ENCODE measurements at places on chromosomes 4 and X.

DNA sequence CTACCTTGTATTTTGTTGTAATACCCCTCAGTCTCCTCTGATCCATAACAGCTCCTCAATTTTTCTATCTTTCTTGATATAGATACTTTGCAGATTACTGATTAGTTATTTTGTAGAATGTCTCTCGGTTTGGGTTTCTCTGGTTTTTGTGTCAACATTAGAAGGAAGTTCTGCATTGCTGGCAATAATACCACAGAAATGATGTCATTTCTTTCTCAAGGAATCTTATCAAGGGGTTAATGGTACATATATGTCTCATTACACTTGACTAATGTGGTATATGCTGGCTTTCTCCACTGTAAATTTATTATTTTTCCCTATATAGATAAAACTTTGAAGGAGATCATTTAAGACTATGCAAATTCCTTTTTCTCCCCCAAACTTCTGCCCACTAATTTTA is 183.6 kb upstream of the DKK2 start:
- no peak for DNase-seq

GRCh38 chr4:94219402-94219801 is 11.7 kb downstream of the SMARCAD1 start:
- no peak for DNase-seq

DNA sequence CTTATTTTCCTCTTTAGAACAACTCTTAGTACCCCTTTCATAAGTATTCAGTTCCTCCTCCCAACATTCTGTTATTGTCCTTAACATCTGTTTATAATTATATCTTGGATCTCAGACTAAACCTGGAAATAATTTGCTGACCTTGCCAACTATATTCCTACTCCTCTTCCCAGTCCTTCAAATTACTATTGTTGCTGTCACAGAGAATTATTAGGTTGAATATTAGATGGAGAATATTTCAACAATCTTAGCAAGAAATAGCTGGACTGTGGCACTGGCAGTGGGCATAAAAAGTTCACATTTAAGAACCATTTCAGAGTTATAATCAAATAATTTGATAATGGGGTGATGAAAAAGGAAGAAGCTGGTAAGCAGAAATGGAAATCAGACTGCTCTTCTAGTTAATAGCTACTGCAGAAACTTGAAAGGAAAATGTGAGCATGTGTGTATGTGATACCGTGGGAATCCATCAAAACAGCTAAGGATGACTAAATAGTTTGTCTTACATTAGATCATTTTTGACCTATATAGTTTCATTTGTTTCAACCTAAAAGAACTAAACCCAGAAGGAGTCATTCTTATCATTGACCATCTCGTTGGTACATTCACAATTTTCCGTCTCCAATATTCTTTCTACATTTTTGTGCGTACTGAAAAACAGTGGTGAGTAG is 43.3 kb upstream of the PRDM8 start:
- no peak for DNase-seq

DNA sequence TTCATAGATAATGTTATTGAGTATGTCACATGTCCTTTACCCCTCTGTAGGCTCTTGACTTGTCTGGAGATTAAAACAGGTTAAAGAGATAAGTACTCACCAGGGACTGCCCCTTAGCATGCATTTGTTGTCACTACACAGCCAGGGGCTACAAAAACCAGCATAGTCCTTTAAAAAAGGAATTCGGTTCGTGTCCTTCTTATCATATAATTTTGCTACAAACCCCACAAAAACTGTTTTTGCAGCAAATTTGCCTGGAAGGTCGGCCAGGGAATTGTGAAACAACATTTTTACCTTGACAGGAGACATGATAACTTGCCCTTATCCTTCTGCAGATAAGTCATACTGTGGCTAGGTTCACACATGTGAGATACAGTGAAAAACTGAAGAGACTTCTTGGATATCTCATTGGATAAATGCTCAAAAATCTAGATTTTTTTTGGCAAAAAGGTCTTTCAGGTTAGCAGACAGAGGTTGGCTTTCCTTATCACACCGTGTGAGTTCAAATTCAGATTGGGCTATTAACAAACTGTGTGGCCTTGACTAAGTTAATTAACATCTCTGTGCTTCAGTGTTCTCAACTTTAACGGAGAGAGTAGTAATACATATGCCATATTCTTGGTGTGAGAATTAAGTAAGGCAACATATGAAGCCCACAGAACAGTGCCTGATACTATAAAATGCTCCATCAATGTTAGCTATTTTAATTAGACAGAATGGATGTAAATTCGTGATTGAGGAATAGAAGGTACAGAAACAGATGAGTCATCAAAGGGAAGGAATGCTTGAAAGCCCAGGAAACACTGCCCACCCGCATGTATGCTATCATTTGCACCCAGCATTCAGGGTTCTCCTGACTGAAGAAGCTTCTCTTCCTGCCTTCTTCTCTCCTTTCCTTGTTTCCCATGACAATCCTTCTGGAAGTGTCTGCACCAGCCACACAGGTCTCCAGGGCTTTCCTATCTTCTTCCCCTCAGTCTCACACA is 30.0 kb downstream of the FAM9C start:
- DNase-seq: no peak

DNA sequence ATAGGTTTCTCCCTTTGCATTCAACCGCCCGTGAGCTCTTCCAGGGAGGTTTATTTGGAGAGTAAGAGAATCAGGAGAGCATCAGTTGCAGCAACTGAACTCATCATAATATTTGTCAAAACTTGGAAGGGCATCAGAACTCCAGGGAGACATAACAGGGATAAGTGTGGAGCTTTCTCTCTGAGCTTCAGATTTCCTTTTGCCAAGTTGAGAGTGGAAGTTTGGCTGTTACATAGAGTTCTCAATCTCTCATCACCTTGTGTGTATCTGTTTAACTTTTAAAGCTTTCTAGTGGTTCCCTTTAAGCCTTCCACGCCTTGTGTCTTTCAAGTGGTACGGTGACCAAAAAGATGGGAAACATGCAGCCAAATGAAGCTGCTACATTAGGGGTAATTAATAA is 18.8 kb downstream of the BMP3 start:
- no peak for DNase-seq

GRCh38 chr4:1869530-1870327 is 1.5 kb upstream of the NSD2 start:
- DNase-seq: peak; percentile 24

DNA sequence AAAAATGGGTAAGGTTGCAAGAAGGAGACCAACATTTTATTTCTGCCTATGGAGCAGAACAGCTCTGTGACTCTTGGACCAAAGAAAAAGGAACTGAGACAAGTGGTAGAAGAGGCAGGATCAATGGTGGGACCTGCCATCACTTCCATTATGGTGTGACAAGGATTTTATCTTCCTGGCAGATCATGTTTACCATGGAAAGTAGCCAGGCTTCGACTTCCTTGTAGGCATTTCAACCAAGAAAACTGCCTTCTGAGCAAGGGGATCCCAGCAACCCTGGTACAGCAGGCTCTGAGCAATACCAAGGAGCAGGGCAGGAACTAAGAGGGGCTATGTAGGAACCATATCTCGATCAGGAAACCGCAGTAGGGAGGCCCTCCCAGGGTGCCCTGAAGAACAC is 317.4 kb downstream of the IQCM start:
- no peak for DNase-seq

GRCh38 chrX:119698845-119699244 is 5.9 kb upstream of the SEPTIN6 start:
- peak; percentile 21 for DNase-seq

- DNase-seq: no peak
Observed at GRCh38 chrX:13076176-13076961, 31.9 kb upstream of the FAM9C start.

DNA sequence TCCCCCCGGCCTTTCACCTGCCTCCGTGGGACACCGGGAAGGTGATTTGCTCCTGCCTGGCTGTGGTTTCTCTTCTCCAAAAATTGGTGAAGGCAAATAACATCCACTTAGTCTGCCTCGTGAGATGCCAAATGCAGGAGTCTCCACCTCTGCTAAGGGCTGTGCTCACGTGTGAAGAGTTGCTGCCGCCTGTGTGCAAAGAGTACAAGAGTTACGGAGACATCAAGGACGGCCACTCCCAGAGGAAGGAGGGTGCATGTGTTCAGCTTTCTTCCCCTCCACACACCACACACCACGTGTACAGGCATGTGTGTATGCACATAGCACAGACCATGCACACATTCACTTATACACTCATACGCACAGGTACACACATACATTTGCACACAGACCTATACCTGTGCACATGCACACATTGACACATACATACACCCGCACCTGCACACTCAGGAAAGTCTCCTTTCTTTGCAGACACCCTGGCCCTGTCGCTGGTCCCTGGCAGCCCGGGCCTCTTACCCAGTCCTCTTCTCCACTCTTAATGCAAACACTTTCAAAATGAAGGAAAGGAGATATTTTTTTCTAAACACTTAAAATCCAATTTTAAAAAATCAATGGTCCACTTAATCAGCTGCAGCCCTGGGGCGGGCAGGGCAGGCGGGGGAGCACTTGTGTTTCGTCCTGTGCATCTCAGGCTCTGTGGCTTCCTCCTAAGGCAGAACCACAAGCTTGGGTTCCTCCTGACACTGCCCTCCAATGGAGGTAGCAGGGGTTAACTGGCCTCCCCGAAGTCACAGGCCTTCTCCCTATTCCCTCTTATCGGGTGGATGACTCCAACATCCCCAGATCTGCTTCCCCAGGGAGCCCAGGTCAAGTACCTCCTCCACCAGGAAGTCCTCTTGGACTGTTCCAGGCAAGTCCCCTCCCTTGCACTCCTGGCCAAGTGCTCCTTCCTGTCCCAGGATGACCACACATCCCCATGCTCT is 103.0 kb downstream of the CPZ start:
- DNase-seq: no peak
